ENCODE measurements at places on chromosomes 7 and 10.

GRCh38 chr10:81961451-81962184, 86.6 kb downstream of the NRG3 start:
- no peak for DNase-seq

DNA sequence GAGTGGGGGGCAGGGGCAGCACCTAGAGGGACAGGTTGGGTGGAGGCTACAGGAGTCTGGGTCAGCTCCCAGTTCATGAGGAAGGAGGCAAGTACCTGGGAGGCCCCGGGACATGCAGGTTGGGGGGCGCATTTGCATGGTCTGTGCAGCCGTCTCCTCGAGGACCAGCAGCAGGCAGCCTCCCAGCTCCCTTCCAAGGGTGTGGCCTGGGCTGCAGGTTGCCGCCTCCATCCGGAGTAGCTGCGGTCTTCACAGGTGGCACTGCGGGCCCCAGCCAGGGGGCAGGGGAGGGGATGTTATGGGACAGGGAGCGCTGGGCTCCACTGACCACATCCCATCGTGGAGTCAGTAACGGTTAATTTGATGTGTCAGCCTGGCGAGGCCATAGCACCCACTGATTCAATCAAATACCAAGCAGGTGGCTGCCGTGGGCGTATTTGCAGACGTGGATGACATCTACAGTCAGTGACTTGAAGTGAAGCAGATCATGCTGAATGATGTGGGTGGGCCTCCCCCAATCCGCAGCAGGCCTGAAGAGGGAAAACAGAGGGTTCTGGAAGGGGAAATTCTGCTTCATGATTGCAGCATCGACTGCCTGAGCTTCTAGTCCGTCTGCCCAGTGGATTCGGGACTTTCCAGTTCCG, 81.6 kb downstream of the PRKAG2 start:
- DNase-seq = no peak

GRCh38 chr7:27619492-27619891, 43.2 kb downstream of the HIBADH start:
- no peak for DNase-seq

GRCh38 chr7:84982199-84982598, 204.7 kb downstream of the SEMA3D start:
- no peak for DNase-seq

GRCh38 chr7:100799037-100799896, 28.1 kb downstream of the EPHB4 start:
- DNase-seq = no peak

GRCh38 chr10:79905322-79906314, 43.3 kb downstream of the SFTPD start:
- DNase-seq = no peak

DNA sequence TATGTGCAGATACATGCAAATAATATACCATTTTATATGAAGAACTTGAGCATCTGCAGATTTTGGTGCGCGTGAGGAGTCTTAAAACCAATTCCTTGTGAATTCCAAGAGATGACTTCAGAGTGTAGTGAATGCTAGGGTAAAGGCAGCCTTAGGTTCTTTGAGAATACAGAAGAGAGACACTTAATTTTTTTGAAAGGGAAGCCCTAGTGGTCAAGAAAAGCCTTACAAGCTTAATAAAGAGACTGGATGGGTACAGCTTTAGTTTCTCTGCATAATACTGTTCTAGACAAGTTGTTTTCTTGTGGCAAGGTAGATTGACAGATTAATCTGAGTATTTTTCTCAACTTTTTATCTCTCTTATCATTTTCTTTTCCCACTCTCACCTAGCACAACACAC, 636.5 kb downstream of the DNAJB9 start:
- no peak for DNase-seq

DNA sequence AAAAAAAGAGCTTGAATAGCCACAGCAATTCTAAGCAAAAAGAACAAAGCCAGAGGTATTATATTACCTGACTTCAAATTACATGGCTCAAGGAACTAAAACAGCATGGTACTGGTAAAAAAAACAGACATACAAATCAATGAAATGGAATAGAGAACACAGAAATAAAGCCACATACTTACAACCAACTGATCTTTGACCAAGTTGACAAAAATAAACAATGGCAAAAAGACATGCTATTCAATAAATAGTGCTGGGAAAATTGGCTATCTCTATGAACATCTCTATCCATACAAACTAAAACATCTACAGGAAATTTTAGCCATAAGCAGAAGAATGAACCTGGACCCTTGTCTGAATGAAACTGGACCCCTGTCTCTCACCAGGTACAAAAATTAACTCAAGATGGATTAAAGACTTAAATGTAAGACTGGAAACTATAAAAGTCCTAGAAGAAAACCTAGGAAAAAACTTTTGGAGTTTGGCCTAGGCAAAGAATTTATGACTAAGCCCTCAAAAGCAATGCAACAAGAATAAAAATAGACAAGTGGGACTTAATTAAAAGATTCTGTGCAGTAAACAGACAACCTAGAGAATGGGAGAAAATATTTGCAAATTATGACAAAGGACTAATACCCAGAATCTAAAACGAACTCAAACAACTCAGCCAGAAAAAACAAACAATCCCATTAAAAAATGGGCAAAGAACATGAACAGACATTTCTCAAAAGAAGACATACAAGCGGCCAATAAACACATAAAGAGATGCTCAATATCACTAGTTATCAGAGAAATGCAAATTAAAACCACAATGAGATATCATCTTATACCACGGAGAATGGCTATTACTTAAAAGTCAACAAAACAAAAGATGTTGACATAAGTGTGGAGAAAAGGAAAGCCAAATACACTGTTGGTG, 72.8 kb upstream of the DDC start:
- no peak for DNase-seq

- peak; percentile 26 for DNase-seq
Observed at GRCh38 chr10:74651565-74651964, 174.8 kb upstream of the KAT6B start.

DNA sequence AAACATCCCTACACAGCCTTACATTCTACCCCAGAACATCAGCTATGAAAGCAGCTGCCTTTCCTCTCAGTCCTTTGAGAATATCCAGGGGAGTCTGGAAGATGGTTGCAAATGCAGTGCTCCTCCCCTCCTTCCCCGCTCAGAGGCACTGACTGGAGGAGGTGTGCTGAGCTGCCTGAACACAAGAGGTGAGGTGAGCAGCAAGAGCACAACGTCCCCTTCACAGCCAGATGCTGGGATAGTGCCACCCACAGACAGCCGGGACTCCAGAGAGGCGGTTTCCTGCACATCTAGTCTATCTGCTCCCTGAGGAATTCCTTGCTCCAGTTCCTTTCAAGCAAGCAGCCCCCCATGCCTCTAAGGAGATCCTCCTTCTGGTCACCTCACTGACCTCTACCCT, 74.2 kb downstream of the EZH2 start:
- DNase-seq = no peak

DNA sequence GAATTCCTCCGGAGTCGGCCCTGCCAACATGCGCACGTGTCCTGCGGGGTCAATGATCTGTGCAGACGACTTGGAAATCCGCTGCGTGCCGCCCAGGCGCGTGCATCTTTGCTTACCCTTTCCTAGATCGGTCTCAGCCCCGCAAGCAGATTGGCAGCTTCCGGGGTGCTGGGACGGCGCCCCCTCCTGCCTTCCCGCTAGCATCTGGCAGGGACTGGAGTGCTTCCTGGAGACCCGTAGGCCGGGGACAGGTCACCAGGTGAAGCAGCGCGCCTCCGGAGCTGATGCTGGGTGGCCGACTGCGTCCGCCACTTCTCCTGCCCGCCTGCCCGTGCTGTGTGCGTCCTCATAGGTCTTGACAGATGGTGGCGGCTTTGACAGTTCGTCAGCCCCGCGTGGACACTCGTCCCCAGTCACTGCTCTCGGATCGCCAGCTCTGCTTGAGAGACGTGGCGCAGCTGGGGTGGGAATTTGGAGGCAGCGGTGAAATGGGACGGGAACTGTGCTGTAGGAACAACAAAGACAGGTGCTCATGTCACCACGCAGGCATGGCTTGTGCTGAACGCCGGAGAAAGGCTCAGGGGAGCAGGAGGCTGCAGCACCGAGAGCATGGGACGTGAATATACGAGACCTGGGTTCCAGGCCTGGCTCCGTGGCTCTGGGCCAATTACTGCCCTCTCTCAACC, 21.9 kb upstream of the KCNK18 start:
- no peak for DNase-seq

DNA sequence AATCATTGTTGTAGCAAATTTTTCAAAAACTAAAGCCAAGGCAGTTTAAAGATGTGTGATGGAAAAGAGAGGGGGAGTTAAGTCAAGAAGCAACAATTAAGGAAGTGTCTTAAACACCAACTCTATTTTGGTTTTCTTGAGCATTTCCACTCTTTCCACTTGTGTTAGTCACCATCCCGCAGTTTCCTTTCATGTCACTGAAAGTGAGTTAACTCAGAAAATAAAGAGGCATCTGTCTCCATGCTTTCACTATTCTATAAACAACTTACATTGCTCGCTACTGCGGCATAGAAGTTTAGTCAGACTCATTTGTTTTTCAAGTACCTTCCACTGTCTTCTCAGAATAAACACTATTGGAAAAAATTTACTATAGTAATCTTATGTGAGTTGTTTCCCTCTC, 284.9 kb upstream of the SEMA3D start:
- no peak for DNase-seq

- no peak for DNase-seq
Observed at GRCh38 chr7:26850193-26850651, 14.2 kb downstream of the SKAP2 start.

DNA sequence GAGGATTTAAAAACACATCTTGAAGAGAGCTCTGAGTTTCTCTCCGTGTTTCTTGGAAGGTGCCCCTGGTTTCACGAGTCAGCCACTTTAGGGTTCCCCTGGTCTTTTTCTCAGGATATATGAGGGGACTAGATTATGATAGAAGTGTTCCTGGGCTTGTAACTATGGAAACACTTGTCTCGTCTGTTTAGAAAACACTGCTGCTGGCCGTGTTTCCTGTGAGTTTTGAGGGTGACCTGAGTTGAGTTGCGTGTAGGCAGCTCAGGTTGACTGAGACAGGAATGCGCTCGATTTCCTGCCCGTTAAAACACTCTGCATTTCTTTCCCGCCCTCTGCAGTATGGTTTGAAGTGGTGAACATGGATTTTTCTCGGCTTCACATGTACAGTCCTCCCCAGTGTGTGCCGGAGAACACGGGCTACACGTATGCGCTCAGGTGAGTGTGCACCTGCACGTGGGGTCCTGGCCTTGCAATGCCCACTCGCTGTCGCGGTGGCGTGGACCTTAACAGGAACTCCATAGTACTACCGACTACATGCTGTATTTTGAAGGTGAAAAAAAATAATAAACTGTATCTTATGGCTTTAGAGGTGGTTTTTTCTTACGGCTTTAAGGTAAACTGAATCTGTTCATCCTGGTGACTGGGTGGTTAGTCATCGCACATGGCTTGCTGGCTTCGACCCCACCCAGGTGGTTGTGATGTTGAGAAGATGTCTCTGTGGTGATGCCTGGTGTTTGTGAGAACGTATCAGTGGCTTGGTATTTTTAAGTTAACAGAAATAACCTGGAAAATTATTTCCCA, at the start of gene SUN1:
TSS of gene SUN1 (plus strand) at position 310 of the 801 bp plus-strand sequence. CDS start at position 359, 49 bp downstream.
- DNase-seq = no peak

GRCh38 chr7:117839507-117839906, 33.7 kb downstream of the CTTNBP2 start:
- DNase-seq = no peak

GRCh38 chr7:14424675-14425074, 435.2 kb upstream of the ETV1 start:
- no peak for DNase-seq

DNA sequence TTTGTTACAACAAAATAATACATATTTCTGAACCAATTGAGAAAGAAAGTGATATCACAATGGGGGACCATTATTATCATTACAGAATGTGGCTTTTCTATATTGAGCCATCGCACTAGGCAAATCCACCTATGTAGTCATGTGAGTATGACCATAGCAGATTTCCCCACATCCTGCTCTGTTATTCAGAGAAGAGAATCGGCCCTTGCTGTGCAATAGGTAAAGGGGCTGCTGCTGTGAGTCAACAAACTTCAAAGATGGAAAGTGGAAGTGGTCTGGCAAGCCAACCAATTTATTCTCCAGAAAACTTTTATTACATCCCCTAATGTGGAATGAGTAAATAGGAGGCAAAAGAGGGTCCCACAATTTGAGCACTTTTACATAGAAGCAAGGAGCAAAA, 573.4 kb downstream of the ETV1 start:
- no peak for DNase-seq

GRCh38 chr7:30176463-30177109, 41.8 kb downstream of the MTURN start:
- DNase-seq = no peak

DNA sequence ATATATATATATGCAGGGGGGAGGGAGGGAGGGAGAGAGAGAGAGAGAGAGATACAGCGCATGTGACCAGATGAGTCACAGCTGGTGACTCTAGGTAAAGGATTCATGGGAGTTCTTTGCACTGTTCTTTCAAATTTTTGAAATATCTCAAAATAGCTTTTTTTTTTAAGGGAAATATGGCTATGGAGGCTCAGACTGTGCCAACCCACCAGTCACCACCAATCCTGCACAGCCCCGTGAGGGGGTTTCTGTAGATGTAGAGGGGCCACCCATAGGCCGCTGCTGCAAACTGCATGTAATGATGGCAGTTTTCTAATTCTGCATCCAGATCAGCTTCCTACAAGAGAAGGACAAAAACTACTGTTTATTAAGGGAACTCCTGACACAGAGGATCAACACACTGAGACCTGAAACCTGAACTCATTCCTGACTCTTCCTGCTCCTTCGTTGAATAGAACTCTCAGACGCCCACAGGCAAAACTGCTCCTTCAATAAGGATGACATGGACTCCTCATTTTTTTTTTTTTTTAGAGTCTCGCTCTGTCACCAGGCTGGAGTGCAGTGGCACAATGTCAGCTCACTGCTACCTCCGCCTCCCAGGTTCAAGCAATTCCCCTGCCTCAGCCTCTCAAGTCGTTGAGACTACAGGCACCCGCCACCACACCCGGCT, 17.3 kb downstream of the DAGLB start:
- DNase-seq = no peak

- DNase-seq = no peak
Observed at GRCh38 chr10:48626986-48627731, 22.3 kb upstream of the ARHGAP22 start.

GRCh38 chr10:86663576-86664339, 4.6 kb upstream of the LDB3 start:
- no peak for DNase-seq

DNA sequence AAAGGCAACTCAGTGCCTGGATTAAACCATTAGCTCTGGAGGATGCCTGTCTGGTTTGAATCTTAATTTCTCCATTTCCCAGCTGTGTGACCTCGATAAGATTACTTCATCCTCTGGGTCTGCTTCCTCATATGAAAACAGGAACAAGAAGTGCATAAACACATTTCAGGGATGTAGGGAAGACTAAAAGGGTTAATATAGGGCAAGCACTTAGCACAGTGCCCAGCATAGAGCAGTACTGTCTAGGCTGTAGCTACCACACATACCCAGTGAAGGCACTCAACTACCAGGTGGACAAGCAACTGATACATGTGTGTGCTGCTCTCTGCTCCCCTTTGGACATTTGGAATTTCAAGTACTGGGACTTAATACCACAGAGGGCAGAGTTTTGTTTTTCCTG, 85.4 kb downstream of the KCNMA1 start:
- no peak for DNase-seq
